ENCODE measurements at places on chromosomes 1 and 21.

GRCh38 chr1:3795453-3796214 lies 664 bp downstream of the LRRC47 start:
- no peak for DNase-seq

GRCh38 chr21:46064870-46065214 lies 33.1 kb upstream of the COL6A2 start:
- no peak for DNase-seq

DNA sequence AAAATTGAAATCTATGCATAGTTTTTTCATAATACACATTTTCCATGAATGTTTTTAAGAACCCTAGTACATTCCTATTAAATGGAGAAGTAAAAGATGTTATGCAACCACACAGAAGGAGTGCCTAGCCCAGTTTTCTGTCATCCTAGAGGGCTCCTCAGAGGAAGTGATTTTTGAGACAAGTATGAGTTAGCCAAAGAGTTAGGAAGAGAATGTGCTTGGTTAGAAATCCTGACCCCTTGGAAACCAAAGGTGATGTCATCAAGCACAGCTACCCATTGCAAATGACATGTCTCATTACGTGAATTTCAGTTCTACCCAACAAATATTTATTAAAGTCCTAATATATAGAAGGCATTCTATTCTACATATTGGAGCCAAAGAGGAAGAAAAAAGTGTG lies 88.9 kb upstream of the TNFSF4 start:
- no peak for DNase-seq

DNA sequence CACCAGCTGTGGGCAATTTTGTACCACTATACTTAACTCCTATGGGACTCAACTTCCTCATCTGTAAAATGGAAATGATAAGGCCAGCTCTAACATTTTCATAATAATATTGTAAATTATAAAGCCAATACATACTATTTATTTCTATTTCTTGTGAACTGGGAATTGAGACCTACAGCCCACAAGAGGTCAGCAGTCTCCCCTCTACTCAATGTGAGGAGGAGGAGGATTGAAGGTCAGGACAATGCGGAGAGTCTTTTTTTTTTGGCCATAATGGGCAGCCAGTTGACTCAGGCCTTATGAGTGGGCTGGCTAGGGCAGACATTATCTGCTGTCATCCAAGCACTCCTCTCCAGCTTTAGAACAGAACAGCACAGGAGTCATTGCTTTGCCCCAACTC lies 90.5 kb downstream of the NUF2 start:
- peak; percentile 50 for DNase-seq

DNA sequence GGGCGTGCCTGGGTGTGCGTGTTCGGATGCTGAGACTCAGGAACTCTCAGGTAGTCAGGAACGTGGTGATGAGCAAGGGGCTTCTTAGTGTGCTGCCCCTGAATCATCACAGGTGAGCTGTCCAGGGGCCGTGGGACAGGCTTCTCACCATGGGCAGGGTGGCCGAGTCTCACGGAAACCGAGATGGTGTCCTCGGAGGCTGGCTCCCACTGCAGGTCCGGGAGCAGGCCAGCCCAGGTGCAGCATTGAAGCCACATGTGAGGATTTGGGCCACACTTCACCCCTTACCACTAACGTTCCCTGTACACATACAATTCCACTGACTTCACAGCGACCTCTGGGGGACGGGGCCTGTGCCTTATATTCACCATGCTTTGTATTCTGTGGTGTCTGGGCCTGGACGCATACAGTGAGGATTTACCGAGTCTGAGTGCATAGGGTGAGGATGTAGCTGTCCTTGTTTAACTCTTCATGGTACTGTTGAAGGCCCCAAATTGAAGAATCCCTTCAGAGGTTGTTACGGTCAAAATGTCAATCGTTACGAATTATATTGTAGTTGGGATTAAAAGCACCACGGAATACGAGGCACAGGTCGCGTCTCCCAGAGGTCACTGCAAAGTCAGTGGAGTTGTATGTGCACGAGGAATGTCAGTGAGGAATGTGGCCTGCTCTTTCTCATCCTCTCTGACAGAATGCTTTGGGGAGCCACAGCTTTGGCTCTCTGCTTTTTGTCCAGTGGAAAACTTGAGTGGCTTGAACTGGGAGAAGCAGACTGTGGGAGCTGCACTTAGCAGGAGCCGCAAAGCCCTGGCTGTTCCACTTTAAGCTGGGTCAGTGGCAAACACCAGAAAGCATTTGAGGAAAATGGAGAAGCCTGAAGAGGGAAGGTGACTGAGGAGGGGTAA lies 95.3 kb downstream of the MTR start:
- no peak for DNase-seq

DNA sequence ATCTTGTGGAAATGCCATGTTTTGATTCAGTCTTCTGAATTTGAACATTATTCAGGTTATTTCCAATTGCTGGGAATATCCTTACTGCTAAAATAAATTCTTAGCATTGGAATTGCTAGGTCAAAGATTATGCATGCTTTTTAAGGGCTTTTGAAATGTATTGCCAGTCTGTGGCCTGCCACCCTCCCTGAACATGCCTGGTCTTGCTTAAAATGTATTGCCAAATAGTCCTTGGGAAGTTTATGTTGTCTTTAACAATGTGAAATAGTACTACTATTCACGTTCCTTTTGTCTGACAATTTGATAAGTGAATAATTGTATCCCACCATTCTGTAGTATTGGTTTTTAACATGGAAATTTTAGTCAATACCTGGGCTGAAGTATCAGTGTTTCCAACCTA lies 13.6 kb downstream of the TARDBP start:
- no peak for DNase-seq

- no peak for DNase-seq
Observed at GRCh38 chr1:196440711-196441110, 167.5 kb downstream of the KCNT2 start.

GRCh38 chr21:27371115-27371974 lies 404.5 kb upstream of the ADAMTS5 start:
- DNase-seq, result no peak
